Amniotic epithelial cell (primary cell): ENCODE measurements at places on chromosomes 5 and 9.

DNA sequence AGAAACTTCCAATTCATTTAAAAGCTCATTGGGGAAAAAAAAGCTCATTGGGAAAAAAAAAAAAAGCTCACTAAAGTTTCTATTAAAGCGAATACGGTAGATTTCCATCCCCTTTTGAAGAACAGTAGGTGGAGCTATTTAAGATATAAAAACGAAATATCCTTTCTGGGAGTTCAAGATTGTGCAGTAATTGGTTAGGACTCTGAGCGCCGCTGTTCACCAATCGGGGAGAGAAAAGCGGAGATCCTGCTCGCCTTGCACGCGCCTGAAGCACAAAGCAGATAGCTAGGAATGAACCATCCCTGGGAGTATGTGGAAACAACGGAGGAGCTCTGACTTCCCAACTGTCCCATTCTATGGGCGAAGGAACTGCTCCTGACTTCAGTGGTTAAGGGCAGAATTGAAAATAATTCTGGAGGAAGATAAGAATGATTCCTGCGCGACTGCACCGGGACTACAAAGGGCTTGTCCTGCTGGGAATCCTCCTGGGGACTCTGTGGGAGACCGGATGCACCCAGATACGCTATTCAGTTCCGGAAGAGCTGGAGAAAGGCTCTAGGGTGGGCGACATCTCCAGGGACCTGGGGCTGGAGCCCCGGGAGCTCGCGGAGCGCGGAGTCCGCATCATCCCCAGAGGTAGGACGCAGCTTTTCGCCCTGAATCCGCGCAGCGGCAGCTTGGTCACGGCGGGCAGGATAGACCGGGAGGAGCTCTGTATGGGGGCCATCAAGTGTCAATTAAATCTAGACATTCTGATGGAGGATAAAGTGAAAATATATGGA is at the start of gene PCDHGA12:
TSS of gene PCDHGA12 (plus strand) at position 176 of the 782 bp plus-strand sequence. CDS start at position 429, 253 bp downstream.
- DNase-seq, result peak; percentile 93

DNA sequence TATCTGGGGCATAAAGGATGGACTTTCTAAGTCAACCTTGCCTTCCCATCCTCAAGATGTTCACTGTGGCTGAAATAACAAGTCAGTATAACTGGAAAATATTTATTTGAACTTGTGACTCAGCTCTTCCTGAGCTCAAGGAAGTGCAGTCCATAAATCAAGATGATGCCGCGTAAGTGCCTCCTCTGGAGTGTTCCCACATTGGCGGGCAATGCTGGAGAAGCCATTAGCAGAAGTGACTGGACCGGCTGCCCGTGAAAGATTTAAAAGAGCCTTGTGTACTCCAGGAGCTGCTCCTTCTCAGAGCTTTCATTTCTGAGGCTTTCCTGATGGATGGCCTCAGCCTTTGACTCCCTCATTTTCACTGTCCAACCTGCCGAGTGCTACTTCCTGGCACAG is 17.4 kb downstream of the TMOD1 start:
- peak; percentile 91 for DNase-seq

DNA sequence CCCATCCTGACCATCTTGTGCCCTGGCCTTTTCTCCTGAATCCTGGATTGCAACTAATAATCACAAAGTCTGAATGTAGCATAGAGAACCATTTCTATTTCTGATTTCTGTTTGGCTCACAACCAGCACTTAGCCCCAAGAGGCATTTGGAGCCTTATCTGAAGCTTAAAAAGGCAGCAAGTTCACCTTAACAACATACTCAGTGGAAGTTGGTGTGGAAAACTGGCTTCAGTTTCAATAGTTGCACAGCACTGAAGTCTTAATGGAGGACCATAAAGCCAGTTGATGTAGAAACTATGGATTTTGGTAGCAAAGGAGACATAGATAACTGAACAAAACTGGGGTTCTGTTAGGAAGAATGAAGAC is 574.1 kb downstream of the PSAT1 start:
- DNase-seq, result no peak

- DNase-seq, result no peak
Observed at GRCh38 chr5:491119-491855, 33.0 kb downstream of the SLC9A3 start.

- DNase-seq, result no peak
Observed at GRCh38 chr9:18473652-18474279, at the start of gene ADAMTSL1. TSS of gene ADAMTSL1 (plus strand) at chr9:18474153. CDS start at chr9:18474233, 80 bp downstream.

DNA sequence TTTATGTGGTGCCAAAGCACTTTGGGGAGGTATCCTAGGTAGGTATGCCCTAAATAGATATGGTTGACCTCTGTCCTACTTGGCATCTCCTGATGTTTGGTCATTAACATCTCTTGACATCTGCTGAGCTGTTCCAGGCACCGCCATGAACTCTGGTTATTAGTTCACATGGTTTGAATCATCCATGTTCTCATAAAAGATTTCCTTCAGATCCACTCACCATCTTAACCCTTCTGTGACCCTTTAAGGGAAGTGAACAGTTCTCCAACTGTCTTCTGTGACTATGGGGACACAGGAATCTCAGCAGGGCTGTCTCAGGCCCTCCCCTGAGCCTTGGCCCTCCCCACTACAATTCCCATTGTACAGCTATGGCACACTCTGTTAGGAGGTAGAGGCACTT is 167.7 kb downstream of the CDH6 start:
- peak; percentile 93 for DNase-seq

- peak; percentile 75 for DNase-seq
Observed at GRCh38 chr9:110131499-110131898, 76.5 kb downstream of the C9orf152 start.

GRCh38 chr5:104778-105296 is 12.9 kb downstream of the PLEKHG4B start:
- DNase-seq, result no peak

- DNase-seq, result no peak
Observed at GRCh38 chr5:139795074-139796001, at the start of gene PSD2. TSS of gene PSD2 (plus strand) at chr5:139795808. CDS start at chr5:139809441, 13,633 bp downstream.

GRCh38 chr5:37005946-37006540 is 129.5 kb downstream of the NIPBL start:
- DNase-seq, result peak; percentile 35

DNA sequence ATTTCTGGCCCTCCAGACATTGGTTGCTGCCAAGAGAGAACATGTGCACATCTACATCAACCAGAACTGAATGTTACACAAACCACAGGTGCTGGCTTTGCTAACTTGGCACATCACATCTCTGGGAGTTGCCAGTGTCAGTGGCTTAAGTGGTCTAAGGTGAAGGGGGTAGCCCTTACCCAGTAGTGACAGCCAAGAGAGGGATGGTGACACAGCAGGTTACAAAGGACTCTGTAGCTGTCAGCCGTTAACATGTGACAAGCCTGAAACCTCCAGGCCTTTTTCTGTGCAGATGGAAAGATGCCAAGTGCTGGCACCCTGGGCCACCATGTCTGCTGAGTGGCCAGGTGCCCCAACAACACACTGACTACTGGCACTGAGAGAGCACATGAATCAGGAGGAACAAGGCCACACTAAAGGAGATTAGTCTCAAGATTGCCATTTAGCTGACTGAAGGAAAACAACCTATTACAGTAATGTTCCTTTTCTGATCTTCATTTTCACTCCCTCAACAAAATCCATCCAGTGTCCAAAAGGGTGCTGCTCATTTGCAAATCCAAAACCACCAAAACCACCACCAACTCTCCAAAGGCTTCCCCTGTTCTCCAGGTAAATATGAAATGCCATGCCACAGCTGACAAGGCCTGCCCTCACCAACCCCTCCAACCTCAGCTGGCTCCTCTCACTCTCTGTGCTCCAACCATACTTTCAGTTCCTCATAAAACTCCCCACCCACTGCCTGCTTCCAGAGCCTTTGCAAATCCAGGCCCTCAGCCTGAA is 20.2 kb downstream of the SIL1 start:
- DNase-seq, result no peak

DNA sequence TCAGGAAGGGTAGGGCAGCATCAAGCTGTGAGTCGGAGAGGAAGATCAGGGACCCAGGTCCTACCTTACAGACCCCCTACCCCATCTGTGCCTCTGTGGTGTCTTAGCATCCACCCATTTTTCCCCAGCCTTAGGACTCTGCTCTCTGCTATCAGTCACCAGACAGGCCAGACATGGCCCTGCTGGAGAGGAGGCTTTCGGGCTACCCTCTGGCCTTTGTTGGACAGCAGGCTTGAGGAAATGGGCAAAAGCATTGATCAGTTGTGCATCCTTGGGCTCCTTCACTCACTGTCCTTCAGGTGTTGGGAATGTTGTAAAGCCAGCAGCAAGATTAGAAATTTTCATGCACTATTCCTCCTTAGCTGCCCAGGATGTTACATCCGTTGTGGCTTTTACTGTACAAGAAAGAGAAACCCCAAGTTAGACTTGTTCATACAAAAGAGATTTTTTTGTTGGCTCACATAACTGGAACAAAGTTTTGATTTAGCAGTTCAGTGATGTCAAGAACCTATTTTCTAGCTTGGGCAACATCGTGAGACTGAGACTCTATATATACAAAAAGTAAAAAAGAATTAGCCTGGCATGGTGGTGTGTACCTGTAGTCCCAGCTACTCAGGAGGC is 17.4 kb upstream of the TNFAIP8 start:
- DNase-seq, result no peak

GRCh38 chr5:172478256-172478655 is 23.9 kb upstream of the SH3PXD2B start:
- DNase-seq, result peak; percentile 75

DNA sequence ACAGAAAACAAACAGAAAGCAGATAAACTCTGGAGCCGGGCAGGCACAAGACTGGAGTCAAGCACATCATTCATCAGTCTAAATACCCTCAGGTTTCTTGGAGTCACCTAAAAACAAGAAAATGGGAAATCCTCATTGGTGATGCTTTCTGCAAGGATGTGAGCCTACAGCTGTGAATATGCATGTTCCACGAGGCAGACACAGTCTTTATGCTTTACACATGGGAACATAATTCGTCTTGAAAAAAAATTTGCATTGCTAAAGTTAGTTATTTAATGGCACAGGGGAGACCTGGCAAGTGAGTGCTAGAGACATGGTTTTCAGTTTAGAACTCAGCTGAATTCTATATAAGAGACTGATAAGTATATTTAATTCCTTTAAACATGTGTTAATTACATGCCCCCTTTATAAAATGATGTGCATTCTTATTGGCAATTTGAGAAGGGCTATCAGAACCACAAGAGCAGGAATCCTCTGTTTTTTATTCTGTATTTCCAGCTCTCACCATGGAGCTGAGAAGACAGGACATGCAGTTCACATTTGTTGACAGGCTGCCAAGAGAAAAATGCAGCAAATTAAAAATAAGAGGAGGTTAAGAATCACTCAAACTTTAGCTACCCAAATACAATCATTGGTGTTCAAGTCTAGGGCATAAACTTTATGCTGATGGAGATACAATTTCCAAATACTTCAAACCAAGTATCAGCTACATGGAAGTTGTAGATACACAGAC is 438.0 kb upstream of the MPDZ start:
- no peak for DNase-seq

DNA sequence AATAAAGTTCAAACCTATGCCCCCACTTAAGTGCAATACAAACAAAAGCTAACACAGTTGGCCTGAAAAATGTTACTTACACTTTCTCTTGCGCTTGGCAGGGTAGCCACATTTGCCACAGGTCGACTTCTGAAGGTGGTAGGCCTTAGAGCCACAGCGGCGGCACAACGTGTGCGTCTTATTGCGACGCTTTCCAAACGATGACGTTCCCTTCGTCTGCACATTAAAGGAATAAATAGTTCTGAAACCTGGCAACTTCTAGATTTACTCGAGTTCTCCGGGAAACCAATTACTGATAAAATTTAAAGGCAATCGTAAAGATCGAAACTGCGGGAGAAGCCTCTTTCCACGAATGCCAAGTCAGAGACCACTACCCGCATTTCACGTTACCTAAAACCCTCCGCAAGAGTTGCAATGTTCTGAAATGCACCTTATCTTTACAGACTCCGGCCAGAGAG is 602 bp downstream of the RPL37 start:
- peak; percentile 32 for DNase-seq

GRCh38 chr5:115329475-115329874 is 33.0 kb upstream of the CCDC112 start:
- no peak for DNase-seq

GRCh38 chr5:7372399-7372798 is 23.5 kb upstream of the ADCY2 start:
- DNase-seq, result no peak

- peak; percentile 2 for DNase-seq
Observed at GRCh38 chr5:79955941-79956670, 35.0 kb downstream of the MTX3 start.

GRCh38 chr9:13971966-13972655 is 341.8 kb downstream of the NFIB start:
- no peak for DNase-seq

- peak; percentile 24 for DNase-seq
Observed at GRCh38 chr5:67516948-67517565, 320.5 kb upstream of the CD180 start.

DNA sequence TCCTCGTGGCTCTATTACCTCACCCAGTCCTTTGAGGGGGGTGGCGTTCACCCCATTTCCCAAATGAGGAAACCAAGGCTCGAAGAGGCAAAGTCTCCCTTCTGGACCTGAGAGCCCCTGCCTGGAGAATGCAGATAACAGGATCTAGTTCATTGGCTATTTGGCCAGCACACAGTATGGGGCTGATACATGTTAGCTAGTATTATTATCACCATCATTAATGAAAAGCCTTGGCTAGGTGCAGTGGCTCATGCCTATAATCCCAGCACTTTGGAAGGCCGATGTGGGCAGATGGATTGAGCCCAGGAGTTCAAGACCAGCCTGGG is 4.3 kb downstream of the SH3GLB2 start:
- no peak for DNase-seq

DNA sequence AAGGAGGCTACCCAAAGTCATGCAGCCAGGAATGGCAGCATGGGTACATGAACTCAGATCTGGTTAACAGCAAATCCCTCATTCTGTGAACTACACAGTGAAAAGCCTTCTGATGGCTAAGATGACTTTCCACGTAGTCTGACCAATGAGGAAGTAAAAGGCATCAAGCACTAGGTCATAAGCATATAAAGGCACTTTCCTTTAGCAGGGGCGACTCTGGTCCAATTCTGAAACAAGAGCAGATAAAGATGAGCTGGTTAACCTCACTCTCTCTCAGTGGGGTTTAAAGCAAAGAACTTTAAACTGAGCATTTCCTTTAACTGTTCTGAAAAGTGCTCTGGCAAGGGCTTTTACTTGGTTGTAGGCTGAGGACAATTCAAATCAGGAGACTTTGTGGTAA is 21.1 kb downstream of the PSMB7 start:
- DNase-seq, result no peak

- DNase-seq, result no peak
Observed at GRCh38 chr5:145752534-145752933, 82.6 kb downstream of the PRELID2 start.

DNA sequence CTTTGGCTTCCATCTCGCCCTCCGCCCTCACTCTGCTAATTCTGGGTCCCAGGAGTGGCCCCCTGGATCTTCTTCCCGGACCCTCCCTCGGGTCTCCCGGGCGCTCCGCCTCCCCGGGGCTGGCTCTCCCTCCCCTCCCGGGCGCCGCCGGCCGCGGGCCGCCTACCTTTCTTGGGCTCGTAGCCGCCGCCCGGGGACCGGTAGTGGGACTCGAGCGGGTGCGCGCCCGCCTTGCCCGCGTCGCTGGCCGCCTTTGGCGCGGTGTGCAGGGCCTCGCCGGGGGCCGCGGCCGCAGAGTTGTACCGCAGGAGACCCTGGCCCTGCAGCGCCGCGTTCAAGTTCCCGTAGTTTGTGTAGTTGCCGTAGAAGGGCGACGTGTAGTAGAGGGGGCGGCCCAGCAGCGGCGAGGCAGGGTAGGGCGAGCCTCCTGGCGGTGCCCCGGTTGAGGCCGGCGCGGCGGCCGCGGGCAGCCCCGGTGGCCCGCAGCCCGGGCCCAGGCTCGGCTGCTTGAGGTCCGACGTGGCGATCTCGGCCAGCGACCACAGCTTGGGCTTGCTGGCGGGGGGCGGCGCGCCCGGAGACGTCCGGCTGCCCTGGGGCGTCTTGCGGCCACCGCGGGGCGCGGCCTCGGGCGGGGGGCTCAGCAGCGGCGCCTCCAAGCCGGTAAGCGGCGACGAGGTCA is 3.2 kb downstream of the IRX2 start:
- DNase-seq, result no peak
